Cortex of kidney (tissue), 1 donor: ENCODE measurements at places on chromosomes 2 and 18.

- no peak for DNase-seq
Observed at GRCh38 chr18:61924550-61924949, 31.7 kb upstream of the RNF152 start.

- no peak for DNase-seq
Observed at GRCh38 chr18:23958036-23958435, 56.5 kb upstream of the TTC39C start.

GRCh38 chr2:23401427-23402204, 16.6 kb downstream of the KLHL29 start:
- DNase-seq: no peak

DNA sequence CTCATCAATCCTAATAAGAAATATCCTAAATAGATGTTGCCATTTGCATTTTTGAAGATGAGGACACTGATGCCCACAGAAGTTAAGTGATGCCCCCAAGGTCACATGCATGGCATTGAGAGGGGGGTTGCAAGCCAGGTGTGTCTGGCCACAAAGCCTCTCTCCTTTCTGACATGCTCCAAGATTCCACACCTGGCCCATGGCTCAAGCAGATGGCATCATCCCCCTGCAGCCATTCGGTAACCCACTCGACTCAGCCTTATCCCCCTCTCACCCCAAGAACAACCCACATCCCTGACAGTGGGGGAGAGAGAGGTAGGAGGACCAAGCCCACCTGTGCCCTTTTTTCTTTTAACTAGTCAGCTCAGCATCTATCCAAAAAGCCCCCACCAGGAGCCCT, 16.5 kb upstream of the TEX51 start:
- no peak for DNase-seq

DNA sequence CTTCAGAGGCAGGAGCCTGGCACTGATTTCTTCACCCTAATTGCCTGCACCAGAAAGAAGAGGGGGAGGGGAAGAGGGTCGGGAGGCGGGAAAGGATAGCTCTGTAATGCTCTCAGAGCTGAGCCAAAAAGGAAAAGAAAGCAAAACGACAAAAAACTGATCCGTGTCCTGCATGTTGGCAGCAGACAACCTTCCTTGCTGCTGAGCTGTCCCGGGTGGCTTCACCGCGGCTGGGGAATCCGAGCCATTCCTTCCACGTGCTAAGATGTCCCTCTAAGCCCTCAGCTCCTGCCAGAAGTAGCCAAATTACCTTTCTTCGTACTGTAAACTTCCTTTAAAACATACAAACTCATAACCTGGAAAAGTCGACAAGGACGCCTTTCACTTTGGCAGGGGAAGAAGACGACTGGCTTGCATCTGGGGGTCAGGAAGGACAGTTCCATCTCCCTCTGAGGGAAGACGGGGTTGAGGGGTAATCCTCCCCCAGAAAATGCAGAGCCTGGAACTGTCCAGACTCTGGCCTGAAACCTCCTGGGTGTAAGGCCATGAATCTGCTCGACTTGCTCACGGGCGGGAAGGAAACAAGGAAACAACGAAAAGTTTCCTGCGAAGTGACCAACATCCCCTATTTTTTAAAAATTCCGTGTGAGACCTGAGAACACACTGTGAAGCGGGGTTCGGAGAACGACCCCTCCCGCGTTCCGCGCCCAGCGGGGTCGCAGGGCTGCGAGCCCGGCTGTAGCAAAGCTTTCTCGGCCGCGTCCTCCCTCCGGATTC, 7.7 kb downstream of the OTX1 start:
- no peak for DNase-seq

GRCh38 chr18:48037481-48038271, 107.2 kb upstream of the SMAD2 start:
- DNase-seq: no peak

DNA sequence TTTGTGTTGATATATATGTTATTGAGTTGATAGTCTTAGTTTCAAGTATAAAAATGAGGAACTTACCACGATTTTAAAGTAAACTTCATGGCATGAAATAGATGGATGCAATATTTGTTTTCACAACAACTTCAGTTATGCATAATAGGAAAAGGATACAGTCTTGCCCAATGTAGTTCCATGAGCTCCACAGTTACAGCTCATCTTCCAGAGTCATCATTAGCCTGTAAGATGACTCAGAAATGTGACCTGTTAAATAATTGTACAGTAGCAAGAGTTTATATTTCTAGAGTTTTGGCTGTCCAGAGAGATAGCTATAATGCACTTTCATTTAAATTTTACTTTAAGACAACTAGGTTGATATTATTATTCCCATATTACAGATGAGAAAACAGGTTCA, 80.9 kb upstream of the ARHGAP28 start:
- no peak for DNase-seq

DNA sequence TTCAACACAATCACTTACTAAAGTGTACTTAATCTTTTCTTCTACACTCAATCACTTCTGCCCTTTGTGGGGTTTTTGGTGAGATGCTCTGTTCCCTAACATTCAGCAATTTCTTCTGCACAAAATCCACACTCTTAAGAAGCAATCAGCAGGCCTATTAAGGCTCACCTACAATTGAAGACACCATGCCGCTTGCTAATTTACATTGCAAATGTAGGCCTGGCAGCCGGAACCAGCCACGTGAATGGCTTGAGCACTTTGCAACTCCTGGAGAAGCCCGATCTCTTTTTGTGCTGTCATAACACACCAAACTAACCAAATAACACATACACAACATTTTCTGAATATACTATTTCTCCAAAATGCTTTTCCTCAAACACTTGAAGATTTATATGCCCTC, 66.3 kb downstream of the NYAP2 start:
- no peak for DNase-seq

- no peak for DNase-seq
Observed at GRCh38 chr18:2848247-2849246, 1.7 kb downstream of the EMILIN2 start.

GRCh38 chr2:66851449-66851872, 416.5 kb downstream of the MEIS1 start:
- no peak for DNase-seq

- no peak for DNase-seq
Observed at GRCh38 chr2:80302314-80303005, 2.1 kb downstream of the LRRTM1 start.

DNA sequence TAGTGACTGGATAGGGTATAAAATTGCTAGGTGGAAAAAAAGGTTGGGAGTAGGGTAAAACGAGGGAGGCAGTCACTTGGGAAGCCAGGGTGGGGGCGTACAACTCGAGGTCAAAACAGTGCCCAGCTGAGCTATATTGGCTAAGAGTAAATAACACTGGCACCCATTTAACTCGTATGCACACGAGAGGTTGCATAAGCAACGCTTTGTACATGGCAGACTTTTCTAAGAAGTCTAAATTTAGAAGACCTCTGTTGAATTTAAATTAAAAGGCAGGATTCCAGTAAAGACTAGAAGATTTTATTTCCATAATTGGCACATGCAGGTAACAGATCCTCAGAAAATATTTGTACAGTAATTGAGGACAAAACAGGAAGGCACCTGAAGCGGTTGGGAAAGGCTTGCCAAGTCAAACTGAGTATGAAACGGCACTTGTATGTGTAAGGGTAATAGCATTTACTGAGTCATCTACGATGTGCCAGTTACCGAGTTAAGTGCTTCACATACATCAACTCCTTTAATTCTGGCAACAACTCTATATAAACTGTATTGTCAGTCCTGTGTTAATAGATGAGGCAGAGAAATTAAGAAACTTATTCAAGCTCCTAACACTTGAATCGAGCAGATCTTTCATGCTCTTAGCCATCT, 1.4 kb upstream of the MALT1 start:
- no peak for DNase-seq

GRCh38 chr2:232515639-232516038, 4.5 kb upstream of the PRSS56 start:
- DNase-seq: no peak

- no peak for DNase-seq
Observed at GRCh38 chr2:47503481-47504070, 100.6 kb downstream of the MSH2 start.

- DNase-seq: no peak
Observed at GRCh38 chr2:49371128-49371701, 216.9 kb upstream of the FSHR start.

DNA sequence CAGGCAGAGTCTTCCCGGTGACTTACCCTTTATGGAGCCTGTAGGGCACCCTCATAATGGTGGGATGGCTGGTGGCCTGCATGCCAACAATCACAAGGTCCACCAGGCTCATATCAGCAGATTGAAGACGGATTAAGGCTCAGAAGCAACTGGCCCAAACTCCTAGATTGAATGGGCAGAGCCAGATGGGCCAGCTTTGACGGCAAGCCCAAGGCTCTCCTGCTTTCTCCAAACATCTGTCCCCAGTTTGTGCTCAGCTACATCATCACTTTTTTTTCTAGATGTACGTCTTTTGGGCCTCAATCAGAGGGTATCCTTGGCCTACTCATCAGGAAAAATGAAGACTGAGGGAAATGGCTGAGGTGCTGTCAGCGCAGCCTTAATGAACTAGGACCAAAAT, 114.6 kb downstream of the VIT start:
- DNase-seq: no peak

DNA sequence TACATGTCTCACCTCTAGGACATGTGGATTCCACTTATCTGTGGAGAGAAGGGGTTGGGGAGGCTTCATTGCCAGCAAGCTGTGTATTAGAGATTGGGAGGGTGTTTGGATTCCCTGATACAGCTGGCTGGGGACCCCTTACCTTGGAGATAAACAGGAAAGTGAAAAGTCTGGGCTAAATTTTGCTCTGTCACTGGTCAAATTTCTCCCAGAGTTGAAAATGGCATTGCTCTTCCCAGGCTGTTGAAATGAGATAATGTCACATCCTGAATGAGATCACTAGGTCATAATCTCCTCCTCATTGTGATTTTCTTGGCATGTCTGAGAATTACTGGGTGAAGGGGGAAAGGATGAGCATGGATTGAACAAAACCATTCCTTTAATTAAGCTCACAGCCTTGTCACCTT, 265.0 kb upstream of the PARD3B start:
- DNase-seq: no peak

DNA sequence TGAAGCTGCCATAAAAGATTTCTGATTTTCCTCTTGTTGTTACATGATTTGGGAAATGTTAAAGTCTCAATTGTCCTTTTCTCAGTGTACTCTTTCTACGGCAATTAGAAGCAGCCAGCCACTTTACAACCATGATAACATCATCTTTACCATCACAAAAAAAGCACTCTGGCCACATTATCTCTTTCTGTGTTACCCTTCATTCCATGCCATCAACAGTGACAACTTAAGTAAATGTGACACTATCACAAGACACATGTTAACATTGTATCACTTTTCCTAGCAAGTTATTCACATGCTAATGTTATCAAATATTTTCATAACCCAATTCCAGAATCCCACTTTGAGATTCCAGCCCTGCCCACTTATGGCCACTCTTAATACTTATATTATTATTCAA, 131.2 kb downstream of the TMX3 start:
- no peak for DNase-seq

GRCh38 chr2:100393362-100393761, 24.1 kb downstream of the CHST10 start:
- no peak for DNase-seq

GRCh38 chr2:101219246-101219645, 33.4 kb upstream of the CNOT11 start:
- DNase-seq: no peak

GRCh38 chr2:168320267-168320666, 72.9 kb upstream of the STK39 start:
- no peak for DNase-seq

DNA sequence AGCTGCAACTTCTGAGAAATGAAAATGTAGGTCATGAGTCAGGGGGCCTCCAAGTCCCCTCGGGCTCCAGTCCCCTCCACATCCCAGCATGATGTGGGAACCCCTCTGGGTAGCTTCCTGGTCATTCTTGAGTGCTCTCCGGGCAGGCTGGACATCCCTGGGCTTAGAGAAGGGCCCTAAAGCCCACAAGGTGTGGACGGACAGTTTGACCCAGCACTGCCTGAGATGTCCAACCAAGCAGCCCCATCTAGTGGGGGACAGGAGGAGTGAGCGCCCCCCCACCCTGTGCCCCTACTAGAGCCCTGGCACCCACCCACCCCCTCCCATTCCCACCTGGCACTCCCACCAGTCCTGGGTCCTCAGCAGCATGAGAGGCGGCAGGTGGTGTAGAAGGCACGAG, 46.0 kb downstream of the CYP27C1 start:
- no peak for DNase-seq

DNA sequence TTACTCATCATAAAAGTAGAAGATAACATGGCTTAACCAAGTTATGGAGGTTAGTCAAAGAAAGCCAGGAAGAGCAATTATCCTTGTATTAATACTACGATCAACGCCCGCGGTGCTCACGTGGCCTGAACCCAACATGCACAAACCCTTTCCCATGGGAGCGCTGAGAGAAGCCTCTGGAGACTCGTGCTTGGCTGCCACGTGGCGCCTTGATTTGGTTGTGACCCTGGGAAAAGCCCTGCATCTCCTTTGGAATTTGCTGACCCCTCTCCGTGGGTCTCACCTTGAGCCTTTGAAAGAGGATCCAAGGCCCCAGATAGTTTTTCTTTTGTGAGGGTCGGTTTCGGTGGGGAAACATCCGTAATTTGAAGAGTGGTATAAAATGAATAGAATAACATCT, 255.6 kb downstream of the DCDC2C start:
- no peak for DNase-seq

DNA sequence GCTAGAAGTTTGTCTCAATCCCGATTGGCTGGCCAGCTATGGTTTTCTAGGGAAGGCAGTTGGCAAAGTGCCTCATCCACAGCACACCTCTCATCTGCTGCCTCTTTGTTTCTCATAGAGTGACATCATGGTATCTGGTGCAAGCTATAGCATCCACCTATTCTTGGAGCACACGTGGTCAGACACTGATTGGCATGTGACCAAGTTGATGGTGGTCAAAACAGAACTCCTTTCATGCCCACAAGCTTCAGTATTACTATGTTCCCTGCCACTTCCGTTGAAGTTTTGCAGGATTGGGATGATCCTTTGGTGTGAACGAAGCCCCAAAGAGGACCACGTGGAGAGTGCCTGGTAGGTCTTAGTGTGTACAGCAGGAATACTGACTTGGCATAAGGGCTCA, 28.8 kb downstream of the TTC32 start:
- DNase-seq: no peak

GRCh38 chr2:168245074-168245825, 2.1 kb downstream of the STK39 start:
- DNase-seq: no peak
